ENCODE measurements at places on chromosomes 13 and 19.

DNA sequence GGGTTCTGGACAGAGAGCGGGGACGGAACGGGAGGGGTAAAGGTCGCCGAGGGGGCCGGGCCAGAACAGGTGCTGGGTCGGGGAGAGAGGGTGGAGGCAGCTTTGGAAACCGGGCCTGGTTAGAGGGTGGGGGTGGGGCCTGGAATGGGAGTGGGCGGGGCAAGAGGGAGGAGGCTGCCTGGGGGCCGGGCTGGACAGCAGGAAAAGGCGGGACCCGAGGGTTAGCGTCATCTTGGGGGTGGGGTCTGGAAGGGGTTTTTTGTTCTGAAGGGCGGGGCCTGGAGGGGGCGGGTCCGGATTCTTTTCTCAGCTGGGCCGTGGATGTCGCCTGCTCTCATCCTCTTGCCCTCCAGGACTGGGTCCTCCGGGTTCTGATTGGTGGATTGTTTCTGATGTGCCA, 4.3 kb upstream of the ZNF813 start:
- DNase-seq: no peak

DNA sequence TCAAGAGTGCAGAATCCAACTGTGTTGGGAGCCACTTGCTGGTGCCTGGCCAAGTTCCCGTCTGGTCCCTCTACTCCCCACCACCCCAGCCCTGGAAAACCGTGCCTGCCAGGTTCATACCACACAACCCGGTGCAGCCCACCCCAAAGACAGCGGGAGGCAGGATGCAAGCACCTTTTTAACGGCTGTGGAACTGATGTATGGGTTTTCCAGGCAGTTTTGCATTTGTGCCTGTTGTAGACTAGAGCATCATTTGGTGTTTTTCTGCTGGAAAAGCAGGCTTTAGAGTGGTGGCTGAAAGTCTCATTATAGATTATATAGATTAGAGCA, 13.5 kb downstream of the TFDP1 start:
- no peak for DNase-seq

DNA sequence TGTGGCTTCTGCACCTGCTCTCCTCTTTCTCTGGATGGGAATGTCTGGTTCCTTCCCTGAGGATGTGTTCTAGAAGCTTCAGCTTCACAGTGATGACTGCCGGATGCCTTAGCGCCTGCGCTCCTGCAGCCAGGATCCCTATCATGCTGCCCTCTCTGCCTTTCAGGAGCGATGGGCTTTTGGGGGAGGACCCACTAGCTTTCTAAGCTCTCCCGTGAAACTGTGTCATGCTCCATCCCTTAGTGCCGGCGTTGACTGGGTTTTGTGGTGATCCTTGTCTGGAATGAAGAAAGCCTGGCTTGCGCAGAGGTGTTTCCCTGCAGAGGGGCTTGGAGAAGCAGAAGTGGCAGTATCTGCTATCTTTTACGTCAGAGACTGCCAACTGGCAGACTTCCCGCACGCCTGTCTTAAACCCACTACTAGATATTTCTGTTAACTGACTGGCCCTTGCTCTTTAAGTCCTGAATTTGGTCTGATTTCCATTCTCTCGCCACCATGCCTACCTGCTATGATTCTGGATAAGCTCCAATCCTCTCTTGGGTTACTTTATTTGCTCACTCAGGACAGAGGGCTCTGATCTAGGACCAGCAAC, 3.8 kb upstream of the KMT2B start:
- DNase-seq: no peak

GRCh38 chr13:113875429-113875815, 11.5 kb upstream of the GAS6 start:
- DNase-seq: no peak

- no peak for DNase-seq
Observed at GRCh38 chr13:113364311-113364889, 470 bp upstream of the GRTP1 start.

DNA sequence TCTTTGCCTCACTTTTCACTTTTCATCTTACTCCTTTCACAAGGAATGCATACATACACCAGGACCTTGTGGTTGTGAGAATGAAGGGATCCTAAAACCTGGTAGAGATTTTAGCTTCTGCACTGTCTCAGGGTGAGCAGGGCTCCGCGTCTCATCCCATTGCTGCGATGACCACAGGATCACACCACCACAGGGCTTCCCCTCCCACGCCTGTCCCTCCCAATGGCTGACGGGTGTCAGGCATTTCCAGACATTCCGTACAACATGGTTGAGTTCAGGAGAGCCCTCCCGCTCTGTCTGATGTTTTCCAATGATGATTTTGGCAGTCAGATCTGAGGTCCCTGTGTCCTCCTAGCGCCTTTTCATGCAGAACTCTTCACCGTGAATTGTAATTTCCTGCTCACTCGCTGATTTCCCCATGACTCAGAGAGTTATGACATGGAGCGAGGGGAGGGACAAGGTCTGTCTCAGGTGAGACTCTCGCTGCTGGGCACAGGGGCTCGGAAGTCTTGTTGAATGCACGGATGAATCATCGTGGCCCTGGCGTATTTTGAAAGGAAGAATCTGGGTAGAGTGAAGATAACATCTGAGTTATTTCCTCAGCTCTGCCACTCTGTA, 102.8 kb downstream of the TEX29 start:
- no peak for DNase-seq
